ENCODE measurements at places on chromosomes 13 and 19. TPM values are rescaled to one million over a fixed set of nuclear protein-coding genes. Genes with fewer than 3 reads are reported as not detected.

- DNase-seq: no peak
- H3K4me3 ChIP-seq: no peak overlapping the region
- no peaks in the 10 kb centered on the region for H3K36me3 ChIP-seq
- H3K27ac ChIP-seq: no peak overlapping the region
Observed at GRCh38 chr13:53141336-53141735, 112.7 kb downstream of the OLFM4 start.

- no peak overlapping the region for H3K4me3 ChIP-seq
- no peaks in the 10 kb centered on the region for H3K4me1 ChIP-seq
- no peak overlapping the region for H3K27ac ChIP-seq
Observed at GRCh38 chr13:99665711-99666110, 164.4 kb downstream of the TM9SF2 start.

GRCh38 chr19:45293682-45294081 lies 29.0 kb downstream of the CKM start:
- peaks cover 2% of the 10 kb centered on the region for H3K36me3 ChIP-seq
- H3K27ac ChIP-seq: no peak overlapping the region
- no peaks in the 10 kb centered on the region for H3K27me3 ChIP-seq
- H3K4me3 ChIP-seq: no peak overlapping the region
- H3K4me1 ChIP-seq: no peaks in the 10 kb centered on the region

The UBE2M gene
- 60.4 TPM for total RNA-seq

DNA sequence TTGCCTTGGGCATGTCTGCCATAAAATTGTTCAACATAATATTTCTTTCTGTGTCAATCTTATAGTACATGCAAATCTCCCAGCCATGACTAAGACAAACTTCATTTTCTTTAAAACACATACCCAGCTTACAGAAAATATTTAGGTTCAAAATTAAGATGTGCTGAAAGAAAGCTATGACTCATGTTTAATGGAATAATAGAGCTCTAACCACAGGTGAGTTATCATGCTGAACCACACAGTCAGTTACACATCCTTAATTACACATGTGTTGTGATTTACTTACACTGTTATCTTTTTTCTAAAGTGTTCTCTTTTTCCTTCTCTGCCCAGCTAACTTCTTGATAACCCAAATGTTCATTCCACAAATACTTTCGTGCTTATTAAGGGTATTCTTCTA lies 1831.2 kb downstream of the OLFM4 start:
- no peaks in the 10 kb centered on the region for H3K27me3 ChIP-seq
- no peaks in the 10 kb centered on the region for H3K4me1 ChIP-seq
- H3K4me3 ChIP-seq: no peak overlapping the region
- no peak overlapping the region for H3K27ac ChIP-seq

GRCh38 chr13:108266321-108266990 lies 3.1 kb upstream of the TNFSF13B start:
- H3K4me3 ChIP-seq: no peak overlapping the region
- DNase-seq: no peak
- H3K4me1 ChIP-seq: peaks cover 7% of the 10 kb centered on the region
- no peak overlapping the region for H3K27ac ChIP-seq

DNA sequence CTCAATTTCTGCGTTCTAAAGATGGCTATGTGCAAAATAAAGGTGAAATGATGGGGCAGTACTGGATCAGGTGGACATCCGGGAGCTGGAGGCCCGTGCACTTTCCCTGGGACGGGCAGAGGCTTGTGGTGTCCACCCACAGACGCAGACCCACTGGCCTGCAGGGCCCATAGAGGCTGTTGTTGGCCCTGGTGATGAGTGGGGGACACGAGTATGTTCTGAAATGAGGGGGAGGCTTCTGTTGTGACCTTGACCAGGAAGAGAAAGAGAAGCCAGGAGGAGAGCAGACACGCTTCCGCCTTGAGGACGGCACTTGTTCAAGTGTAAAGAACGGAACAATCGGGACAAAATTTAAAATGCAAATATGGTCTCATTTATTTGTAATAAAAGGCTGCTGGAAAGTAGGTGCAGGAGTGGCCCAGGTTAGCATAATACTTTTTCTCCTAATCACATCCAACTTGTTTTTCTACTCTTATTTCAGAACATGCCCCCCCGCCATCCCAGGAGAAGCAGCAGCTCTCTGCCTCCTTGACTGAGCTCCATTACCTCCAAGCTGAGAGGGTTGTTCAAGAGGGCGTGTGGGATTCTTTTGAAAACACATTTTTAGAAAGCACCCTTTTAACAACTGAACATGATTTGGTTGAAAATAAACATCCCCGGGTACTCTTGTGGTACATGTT lies 27.1 kb downstream of the ATP11A start:
- H3K36me3 ChIP-seq: no peaks in the 10 kb centered on the region
- H3K4me3 ChIP-seq: no peak overlapping the region
- no peak overlapping the region for H3K27ac ChIP-seq
- no peaks in the 10 kb centered on the region for H3K27me3 ChIP-seq

The NCAN gene
- total RNA-seq: 0.13 TPM

The CADM4 gene
- 25.3 TPM for total RNA-seq

The IGFL3 gene
- total RNA-seq: not detected

DNA sequence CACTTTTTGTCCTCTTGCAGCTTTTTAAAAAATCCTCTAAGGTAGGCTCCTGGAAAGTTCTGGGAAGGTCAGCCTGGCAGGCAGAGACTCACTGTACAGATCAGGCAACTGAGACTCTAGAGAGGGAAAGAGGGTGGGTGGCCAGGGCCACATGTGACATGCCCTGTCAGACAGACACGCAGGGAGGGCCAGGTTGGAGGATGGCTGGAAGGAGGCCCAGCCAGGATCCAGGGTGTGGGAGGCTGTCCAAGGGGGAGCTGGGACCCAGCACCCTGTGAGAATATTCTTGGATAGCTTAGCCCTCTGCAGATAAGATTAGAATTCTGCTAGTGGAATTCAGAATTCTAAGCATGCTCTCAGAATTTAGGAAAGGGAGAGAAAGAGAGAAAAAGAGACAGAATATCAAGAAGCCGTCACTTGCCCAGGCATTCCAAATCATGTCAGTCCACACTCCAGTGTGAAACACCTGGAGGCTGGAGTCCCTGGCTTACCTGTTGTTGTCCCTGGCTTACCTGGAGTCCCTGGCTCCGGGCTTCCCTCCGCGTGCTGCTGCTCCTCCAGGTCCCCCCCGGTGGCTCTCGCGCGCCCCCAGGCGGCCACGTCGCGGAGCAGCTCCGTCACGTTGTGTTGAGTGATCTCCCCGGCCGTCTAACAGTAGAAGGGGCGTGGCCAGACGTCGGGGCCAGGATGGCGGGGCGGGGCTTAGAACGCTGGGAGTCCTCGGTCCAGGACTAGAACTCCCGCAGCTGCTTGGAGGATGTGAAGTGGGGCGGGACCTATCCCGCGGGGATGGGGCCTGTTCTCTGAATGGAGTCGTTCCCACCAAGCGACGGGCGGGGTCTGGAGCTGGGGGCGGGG lies 2.8 kb upstream of the TNNI3 start:
- peaks cover 7% of the 10 kb centered on the region for H3K27me3 ChIP-seq
- no peaks in the 10 kb centered on the region for H3K4me1 ChIP-seq
- peak; percentile 92 for DNase-seq
- H3K4me3 ChIP-seq: no peak overlapping the region
- H3K36me3 ChIP-seq: no peaks in the 10 kb centered on the region
- no peak overlapping the region for H3K27ac ChIP-seq

DNA sequence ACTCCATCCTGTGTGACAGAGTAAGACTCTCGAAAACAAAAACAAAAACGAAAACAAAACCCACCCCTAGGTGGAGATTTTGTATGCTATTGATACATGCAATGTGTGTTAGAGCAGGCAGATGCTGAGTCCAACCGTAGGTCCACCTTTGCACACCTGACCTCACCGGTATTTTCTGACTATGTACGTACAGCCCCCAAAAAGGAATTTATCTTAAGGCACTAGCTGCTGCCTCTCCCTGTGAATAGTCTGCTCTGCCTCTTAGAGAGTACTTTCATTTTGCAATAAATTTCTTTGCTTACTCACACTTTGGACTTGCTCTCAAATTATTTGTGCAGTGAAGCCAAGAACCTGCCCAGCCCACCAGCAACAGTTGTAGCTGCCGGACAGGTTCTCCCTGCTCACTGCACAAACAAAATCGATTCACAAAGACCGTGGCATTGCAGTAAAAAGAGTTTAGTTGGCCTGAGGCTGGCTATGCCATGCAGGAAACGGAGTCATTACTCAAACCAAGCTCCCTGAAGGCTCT lies 8.2 kb upstream of the ZNF77 start:
- H3K4me1 ChIP-seq: peaks cover 11% of the 10 kb centered on the region
- no peaks in the 10 kb centered on the region for H3K36me3 ChIP-seq
- no peaks in the 10 kb centered on the region for H3K27me3 ChIP-seq
- H3K4me3 ChIP-seq: peak overlapping the region; percentile 67

DNA sequence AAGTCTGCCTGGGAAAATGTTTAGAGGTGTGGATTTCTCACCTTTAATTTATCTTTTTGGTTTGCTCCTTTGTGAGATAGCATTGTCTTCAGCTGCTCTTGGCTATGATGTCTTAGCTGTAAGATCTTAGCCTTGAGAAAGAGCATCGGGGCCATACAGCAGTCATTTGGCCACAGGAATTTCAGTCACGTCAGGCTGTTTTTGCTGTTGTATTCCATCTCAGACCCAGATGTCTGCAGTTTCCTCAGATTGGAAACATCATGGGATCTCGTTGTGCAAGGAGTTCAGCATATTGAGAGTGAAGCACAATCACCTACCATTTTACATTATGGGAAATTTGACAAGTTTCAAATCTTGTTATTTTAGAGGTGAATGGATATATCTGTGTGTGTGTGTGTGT lies 89.3 kb upstream of the C1QTNF9B start:
- no peak overlapping the region for H3K27ac ChIP-seq
- no peak overlapping the region for H3K4me3 ChIP-seq
- no peaks in the 10 kb centered on the region for H3K27me3 ChIP-seq
- DNase-seq: no peak
- no peaks in the 10 kb centered on the region for H3K4me1 ChIP-seq

- no peak overlapping the region for H3K4me3 ChIP-seq
- H3K27ac ChIP-seq: no peak overlapping the region
- H3K27me3 ChIP-seq: no peaks in the 10 kb centered on the region
- no peaks in the 10 kb centered on the region for H3K36me3 ChIP-seq
Observed at GRCh38 chr13:98066636-98067035, 76.3 kb upstream of the FARP1 start.

DNA sequence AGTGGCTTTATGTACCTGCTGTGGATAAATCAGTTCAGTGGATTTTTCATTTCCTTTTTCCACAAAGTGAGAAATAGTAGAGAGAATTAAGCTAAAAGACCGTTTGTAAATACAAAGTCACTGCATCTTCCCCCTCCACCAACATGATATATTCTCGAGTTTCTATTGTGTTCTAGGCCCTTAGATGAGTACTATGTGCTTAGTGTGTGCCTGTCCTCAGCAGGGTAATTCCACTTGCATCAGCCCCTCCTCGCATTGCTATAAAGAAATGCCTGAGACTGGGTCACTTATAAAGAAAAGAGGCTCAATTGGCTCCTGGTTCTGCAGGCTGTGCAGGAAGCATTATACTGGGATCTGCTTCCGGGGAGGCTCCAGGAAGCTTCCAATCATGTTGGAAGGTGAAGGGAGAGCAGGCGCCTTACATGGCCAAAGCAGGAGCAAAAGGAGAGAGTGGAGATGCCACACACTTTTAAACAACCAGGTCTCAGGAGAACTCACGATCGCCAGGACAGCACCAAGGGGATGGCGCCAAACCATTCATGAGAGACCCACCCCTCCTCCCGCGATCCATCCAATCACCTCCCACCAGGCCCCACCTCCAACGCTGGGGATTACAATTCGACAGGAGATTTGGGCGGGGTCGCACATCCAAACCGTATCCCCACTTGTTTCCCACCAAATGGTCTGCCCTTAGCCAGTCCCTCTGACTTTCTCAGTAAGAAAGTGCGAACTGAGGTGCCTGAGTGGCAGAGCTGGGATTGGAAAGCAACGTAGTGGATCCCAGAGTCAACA lies 102.3 kb upstream of the ABCC4 start:
- H3K27me3 ChIP-seq: no peaks in the 10 kb centered on the region
- H3K4me3 ChIP-seq: peak overlapping the region; percentile 51
- H3K4me1 ChIP-seq: peaks cover 3% of the 10 kb centered on the region
- H3K36me3 ChIP-seq: no peaks in the 10 kb centered on the region
- peak; percentile 64 for DNase-seq
- H3K27ac ChIP-seq: no peak overlapping the region

GRCh38 chr19:32652894-32653598 lies 21.9 kb downstream of the ANKRD27 start:
- peak; percentile 38 for DNase-seq
- H3K4me1 ChIP-seq: no peaks in the 10 kb centered on the region
- H3K36me3 ChIP-seq: no peaks in the 10 kb centered on the region

DNA sequence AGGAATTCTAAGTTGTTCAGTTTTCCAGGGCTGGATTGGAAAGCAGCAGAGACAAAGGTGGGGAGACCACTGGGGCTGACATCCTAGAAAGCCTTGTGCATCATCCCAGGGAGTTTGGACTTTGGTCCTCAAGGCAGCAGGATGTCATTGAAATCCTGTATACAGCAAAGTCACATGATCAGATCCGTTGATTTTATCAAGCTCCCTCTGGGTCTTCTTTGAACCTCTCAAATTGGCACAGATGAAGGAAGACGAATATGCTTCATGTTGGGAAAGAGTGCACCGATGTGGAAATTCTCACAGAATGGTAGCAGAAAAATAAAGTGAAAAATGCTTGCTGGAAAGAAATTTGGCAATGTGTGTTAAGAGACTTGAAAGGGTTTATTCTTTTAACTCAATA lies 149.8 kb upstream of the TMTC4 start:
- H3K4me1 ChIP-seq: no peaks in the 10 kb centered on the region
- no peak overlapping the region for H3K27ac ChIP-seq
- no peak overlapping the region for H3K4me3 ChIP-seq
- H3K36me3 ChIP-seq: no peaks in the 10 kb centered on the region
- H3K27me3 ChIP-seq: no peaks in the 10 kb centered on the region

The CD33 gene
- 14.0 TPM for total RNA-seq

DNA sequence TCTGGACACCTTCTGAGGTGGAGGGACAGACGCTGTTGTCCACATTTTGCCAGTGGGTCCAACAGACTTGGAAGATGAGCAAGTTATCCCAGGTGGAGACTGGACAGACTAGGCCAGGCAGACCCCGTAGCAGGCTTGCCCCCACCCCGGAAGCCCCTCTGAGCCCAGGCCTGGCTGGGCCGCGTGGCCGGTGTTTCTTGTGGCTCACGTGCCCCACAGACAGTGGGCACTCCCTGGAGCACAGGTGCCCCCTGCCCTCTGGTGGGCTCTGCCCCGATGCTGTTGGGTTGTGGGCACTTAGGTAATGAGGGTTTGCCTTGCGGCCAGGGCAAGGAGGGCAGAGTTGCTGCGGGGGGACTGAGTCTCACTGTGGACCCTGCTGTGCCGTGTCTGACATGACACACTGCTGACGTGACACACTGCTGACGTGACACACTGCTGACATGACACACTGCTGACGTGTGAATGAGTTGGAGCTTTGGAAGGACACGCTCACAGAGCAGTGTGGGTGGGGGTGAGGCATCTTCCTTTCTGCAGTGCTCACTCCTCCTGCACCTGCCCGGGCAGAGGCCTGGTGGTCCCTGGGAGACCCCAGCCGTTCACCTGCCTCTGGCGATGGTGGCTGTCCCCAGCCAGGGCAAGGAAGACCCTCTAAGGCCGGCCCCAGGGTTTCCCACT lies 25.1 kb downstream of the DOT1L start:
- no peaks in the 10 kb centered on the region for H3K27me3 ChIP-seq
- H3K36me3 ChIP-seq: no peaks in the 10 kb centered on the region
- no peak overlapping the region for H3K27ac ChIP-seq
- no peak for DNase-seq
- H3K4me1 ChIP-seq: peaks cover 14% of the 10 kb centered on the region
